Esophagus muscularis mucosa (tissue), 4 donors: ENCODE measurements at places on chromosomes 2 and 18.
A peak's percentile ranks its signal among the peaks of the same experiment; 100 is the strongest.

- peak; percentile 34 for DNase-seq
These were observed 32.9 kb downstream of the HDLBP start for GRCh38 chr2:241282555-241282954.

DNA sequence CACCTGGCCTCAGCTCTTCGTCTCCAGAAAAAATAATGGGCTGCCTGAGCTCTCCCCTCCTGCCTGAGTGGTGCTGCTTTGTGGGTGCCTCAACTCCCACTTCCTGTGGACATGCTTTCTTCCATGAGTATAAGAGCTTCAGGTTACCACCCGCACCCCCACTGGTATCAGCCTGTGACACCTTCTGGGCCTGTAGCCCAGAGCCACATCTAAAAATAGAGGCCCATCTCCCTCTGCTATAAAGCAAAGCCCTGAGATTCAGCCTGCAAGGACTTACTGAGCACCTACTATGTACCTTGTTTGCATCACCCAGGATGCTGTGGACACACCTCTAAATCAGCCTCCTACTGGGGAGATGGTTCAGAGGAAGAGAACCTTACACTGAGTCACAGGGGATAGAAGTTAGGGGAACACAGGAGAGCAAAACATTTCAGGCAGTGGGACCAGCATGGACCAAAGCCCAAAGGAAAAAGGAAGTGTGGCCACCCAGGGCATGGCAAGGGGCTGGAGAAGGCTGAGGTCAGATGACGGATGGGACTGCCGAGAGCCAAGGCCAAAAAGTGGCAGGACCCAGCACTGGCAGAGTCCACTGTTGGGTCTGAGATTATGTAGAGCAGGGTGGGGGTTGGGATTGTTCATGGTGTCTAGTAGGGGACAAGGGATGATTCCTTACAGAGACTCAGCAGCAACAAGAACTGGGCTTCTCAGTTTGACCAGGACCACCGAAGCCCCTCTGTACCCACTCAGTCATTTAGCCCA is 123.7 kb upstream of the PPP1CB start:
- DNase-seq = no peak

- DNase-seq = no peak
These were observed 5.6 kb downstream of the WNT10A start for GRCh38 chr2:218885981-218886947.

DNA sequence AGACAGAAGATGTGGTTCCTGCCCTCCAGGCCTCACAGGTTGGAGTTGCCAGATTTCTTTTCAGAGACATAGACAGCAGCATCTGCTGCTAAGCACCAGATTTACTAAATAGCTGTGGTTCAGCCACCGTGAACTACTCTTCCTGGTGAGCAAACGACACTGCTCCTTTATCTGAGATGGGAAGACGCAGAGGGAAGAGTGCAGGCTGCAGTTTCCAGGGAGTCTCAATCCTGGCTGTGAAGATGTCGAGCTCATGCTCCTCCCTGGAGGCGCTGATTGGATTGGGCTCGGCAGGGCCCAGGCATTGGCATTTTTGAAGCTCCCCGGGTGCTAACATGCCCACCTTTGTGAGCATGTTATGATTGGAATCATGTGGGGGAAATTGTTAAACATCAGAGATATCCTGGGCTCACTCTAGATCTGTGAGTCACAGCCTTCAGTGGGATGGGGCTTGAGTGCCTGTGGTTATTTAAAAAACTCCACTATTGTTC is 314.8 kb downstream of the TSN start:
- DNase-seq = peak; percentile 57

DNA sequence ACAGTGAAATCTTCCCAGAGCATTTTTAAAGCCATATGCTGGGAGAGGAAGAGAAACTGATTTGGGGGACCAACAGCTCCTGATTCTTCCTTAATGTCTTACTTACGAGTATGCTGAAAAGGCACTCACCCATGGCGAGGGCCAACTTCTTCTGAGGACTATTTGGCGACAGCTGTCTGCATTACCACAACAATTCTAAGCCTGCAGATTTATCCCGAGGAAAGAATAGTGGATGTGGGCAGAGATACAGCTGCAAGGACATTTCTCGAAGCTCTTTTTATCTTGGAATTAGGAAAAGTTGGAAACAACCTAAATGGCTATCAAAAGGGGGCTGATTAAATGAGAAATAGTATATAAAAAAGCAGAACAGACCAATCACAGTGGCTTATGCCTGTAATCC is 40.3 kb upstream of the FHL2 start:
- DNase-seq = no peak

- DNase-seq = no peak
These were observed 4.2 kb downstream of the HOXD11 start for GRCh38 chr2:176111309-176111663.

GRCh38 chr2:205731583-205731981 is 49.3 kb downstream of the NRP2 start:
- no peak for DNase-seq

GRCh38 chr18:52093171-52093570 is 246.8 kb upstream of the DCC start:
- no peak for DNase-seq
